Placental pericyte (primary cell): ENCODE measurements at places on chromosomes 1 and 21. TPM values are rescaled to one million over a fixed set of nuclear protein-coding genes. Genes with fewer than 3 reads are reported as not detected.

Gene RGS13
- not detected in 2 replicates for total RNA-seq

Gene PNRC2
- total RNA-seq: 68.9 and 83.4 TPM in 2 replicates

Gene LHX8
- 0.44 TPM in 1 of 2 replicates, not detected in the other for total RNA-seq

Gene AQP10
- total RNA-seq: not detected in 2 replicates

Gene C8B
- not detected in 2 replicates for total RNA-seq

Gene LIN28A
- not detected in 2 replicates for total RNA-seq

Gene TFB2M
- 18.2 and 26.1 TPM in 2 replicates for total RNA-seq

Gene EFNA3
- 0.43 and 0.66 TPM in 2 replicates for total RNA-seq

Gene EGLN1
- total RNA-seq: 41.2 and 44.2 TPM in 2 replicates
